ENCODE measurements at places on chromosomes 11 and 22.

- DNase-seq, result peak; percentile 96
Measured at GRCh38 chr11:17786824-17787525, 52.4 kb downstream of the KCNC1 start.

GRCh38 chr22:46380069-46380468 is 44.6 kb downstream of the TRMU start:
- no peak for DNase-seq

DNA sequence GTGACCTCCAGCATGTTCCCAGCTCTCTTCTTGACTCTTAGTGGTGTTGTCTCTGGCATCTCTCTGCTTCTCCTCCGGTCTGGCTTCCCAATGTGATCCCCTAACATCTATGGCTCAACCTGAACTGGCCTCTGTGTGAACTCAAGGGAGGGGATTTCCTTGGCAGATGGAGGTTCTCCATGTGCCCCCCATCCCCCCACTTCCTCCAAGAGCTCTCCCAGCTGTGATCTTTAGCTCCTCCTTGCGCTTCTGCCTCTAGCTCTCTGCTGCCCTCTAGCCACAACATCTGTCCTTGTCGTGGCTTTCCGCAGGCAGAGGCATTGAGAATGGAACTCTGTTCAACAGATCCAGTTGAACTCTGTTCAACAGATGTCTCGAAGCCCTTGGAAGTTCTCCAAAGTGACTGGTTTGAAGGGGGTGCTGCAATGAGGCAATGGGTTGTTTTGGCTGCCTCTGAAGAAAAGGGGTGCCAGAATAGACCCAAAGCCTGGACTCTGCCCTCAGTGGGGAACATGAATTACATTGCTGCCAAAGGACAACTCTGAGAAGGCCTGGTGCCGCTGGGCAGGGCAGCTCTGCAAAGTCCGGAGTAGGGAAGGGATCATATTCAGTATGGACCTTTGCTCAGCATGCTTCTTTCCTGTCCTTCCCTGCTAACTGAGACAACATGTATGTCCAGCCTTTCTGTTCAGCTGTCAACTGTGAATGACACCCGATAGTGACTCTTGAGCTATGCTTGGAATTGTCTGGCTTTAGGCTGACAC is 61.9 kb downstream of the ADM start:
- DNase-seq, result peak; percentile 90

DNA sequence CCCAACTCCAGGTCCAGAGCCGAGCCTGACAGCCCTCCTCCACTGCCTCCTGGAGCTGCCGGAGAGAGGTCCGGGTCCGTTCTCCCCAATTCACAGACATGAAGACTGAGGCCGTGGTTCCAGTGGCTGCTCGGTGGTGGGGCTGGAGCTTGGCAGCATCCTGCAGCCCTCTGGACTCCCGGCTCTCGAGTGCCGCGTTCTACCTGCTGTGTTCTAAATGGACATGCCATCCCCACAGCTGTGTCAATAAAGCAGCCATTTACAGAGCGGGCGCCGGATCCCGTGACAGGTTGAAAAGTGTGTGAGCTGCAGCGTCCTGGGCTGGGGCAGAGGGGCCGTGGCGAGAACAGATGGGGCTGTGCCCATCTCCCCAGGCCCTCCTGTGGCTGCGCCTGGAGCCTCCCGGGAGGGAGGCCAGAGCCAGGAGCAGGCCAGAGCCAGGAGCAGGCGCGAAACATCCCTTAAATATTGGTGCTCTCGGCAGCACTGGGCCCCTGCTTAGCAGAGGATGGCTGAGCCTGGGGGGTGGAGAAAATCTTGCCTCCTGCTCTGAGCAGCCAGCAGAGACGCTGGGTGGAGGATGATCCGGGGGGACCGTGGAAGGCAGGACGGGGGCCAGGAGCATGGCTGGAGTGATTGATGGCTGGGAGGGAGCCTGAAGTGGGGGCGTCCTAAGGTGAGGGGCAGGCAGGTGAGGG is 46.2 kb downstream of the FLRT1 start:
- no peak for DNase-seq

GRCh38 chr11:106456647-106457046 is 379.2 kb downstream of the AASDHPPT start:
- DNase-seq, result peak; percentile 74

DNA sequence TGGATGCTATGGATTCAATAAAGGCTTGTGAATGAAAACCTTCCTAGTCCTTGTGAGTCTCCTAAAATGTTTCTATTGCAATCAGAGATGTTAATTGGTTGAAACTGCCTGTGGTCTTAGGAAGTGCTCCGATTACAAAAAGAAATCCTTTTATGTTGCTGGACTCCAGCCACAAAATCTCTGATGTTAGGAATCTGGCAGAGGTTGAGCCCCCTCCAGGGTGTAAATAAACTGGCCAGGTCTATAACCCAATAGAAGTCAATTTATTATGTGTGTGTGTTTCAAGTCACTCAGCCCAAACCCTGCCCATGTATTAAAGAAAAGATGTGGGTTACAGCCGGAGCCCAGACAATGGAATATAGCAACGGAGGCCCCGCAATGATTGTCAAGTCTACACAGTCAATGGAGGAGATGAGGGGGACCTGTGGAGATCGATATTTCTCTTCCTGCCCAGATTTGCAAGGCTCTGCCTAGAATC is 218.1 kb upstream of the SORL1-AS1 start:
- DNase-seq, result no peak

- DNase-seq, result no peak
Measured at GRCh38 chr11:72179804-72180396, 12.0 kb upstream of the FOLR1 start.

DNA sequence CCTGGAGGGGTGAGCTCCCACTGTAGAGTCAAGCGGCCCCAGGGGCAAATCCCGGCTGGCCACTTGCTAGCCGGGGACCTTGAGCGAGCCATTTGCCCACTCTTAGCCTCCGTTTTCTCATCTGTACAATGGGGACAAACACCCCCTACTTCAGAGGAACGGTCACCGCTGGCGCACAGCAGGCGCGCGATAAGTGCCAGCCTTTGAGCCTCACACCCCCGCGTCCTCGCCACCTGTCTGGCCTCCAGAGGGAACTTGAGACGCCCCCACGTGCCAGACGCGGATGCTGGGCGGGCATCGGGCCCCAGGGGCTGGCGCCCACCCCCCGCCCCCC is 72.6 kb upstream of the TCF20 start:
- DNase-seq, result no peak

DNA sequence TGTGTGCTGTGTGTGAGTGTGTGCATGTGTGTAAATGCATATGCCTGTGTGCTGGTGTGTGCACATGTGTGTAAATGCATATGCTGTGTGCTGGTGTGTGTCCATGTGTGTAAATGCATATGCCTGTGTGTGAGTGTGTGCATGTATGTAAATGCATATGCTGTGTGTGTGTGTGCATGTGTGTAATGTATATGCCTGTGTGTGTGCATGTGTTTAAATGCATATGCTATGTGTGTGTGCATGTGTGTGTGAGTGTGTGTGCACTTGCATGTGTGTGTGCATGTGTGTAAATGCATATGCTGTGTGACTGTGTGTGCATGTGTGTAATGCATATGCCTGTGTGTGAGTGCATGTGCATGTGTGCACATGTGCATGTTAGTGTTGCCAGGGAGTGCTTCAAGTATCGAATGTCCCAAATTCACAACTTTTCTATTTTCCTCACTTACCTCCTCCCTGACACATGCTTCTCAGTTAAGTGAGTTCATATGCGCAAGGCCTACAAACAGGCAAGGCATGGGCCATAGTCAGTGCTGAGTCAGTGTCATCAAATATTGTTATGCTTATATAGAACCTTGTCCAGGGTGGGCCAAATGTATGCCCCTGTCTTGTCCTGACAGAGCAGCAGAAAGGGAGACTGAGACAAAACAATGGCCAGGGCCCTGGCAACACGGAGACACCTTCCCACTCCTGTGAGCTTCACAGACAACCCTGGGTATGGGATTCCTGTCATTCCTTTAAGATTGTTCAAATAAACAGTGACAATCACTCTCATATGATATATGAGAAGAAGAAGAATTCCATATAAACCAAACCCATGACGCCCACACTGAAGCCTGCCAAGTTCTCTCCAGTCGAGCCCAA is 38.6 kb downstream of the GGTLC2 start:
- no peak for DNase-seq

- no peak for DNase-seq
Measured at GRCh38 chr11:115990004-115990447, 485.8 kb upstream of the CADM1 start.

DNA sequence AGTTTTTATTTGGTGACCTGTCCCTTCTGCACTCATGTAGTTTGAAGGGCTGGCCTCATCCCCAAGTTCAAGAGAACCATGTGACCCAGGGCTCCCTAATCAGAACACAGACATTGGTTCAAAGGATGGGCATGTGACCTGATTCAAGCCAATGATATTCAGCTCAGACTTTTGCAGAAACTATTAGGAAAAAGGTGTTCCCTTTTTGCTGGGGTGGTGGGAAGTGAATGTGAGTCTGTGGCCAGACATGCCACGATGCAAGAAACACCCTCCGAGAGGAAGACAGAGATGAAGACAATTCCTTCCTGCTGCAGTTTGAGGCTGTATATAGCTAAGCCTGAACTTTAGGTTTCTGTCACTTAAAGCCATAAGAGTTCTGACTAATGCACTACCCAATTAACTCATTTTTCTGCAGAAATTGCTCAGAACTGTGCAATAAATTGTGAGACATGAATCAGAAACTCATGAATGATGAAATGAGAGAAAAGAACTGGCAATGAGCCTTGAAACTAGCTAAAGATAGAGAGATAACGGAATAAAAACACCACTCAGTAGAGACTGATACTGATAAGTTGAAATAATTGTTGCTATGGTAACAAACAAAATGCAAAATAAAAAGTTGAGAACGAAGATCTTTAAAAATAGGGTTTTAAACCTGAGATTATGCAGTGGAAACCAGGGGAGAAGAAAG is 9.2 kb upstream of the MAPK1 start:
- no peak for DNase-seq

DNA sequence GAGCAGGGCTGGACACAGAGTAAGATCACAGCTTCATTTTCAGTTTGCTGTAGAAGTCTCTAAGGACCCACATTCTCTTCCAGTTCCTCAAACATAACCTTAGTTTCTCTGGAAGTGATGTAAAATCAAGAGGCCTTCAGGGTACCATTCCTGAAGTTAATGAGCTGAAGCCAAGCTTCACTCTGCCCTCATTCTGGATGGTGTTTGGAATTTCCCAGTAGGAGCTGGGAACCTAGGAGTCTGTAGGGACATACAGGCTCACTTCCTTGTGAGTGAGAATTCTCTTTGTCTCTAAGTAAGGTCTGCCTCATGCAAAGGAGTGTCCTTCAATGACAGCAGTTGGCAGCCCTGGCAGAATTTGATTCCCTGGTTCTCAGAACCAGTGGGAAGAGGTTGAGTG is 142.4 kb upstream of the NARS2 start:
- no peak for DNase-seq

DNA sequence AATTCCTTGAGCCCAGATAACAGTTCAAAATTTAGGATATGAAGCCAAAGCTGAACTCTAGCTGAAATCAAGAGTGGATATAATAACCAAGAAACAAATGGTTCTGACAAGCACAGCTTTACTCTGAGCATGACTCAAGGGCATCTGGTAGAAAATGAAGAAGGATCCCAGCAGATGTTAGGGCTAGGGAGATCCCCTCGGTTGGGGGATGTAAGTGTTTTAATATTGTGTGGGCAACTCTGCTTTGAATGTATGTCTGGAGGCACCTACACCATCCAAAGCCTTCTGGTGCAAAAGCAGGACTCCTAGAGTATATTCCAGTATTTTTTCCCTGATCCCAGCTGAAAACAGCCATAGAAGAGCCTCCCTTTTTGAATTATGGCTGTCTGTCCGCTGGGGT is 61.7 kb downstream of the FLI1 start:
- no peak for DNase-seq

DNA sequence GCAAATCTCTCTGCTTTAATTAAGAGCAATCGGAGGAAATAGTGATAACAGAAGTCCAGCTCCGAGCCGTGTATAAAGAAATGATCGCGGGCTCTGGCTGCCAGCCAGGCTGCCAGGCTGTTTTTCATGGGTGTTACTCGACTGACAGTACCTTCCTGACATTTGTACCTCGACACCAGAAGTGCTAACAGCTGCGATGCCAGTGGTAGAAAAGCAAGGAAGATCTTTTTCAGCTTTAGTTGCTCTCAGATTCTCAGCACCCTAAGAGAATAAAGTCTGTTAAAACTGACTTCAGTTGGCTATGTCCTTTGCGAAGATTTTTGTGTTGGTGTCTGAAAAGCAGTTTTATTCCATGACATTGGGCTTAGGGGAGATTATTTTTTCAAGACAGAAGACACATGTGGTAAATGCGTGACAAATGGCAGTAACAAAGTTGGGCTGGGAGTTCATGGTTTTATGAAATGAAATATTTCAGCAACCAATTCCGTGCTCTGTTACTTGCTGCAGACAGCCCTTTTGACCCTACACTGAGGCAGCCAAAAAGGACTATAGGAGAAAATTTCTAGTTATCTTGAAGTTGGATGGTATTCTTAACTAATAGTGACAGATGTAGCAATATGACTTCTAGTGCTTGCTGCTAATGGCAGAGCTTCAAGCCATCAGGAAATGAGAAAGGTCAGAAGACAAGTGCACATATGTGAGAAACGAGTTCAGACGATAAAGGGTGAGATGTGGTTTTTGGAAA is 296.2 kb downstream of the CNTN5 start:
- DNase-seq, result no peak

DNA sequence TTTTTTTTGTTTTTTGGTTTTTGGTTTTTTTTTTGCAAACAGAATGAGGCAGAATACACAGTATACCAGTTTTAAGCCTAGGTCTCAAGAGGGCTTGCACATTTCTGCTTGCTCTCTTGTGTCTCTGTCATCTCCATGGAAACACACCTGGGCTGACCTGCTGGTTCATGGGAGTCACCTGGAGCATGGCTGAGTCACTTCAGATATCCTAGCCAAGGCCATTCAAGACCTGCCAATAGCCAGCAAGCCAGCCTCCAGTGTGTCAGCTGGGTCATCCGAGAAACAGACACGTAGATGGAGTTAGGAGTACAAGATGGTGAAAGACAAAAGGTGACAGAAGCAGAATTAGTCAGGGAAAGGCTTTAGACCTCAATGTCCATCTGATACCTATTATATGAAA is 124.2 kb upstream of the SEZ6L start:
- DNase-seq, result no peak

- no peak for DNase-seq
Measured at GRCh38 chr11:99199341-99199740, 178.6 kb downstream of the CNTN5 start.

- DNase-seq, result no peak
Measured at GRCh38 chr11:77377734-77378133, 76.2 kb upstream of the GDPD4 start.

GRCh38 chr11:490186-490929 is 16.7 kb downstream of the RNH1 start:
- DNase-seq, result no peak

GRCh38 chr11:108873310-108873709 is 208.4 kb downstream of the DDX10 start:
- DNase-seq, result peak; percentile 22

DNA sequence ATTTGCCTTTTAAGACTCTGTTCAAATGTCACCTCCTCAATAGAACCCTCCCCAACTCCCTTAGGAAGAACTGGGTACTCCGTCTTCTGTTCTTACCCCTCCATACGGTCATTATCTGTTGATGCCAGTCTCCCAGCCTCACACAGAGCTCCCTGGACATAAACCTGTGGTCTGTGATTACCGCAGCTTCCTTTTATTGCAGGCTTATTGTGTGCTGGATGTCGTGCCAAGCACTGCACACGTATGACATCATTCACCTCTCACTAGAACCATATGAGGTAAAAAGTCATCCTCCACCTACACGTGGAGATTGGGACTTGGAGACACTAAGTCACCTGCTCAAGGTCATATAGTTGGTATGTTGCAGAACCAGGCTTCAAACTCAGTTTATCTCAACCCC is 15.3 kb downstream of the PTPN5 start:
- DNase-seq, result no peak
